EL (cell line): ENCODE measurements at places on chromosomes 16 and 17.
A peak's percentile ranks its signal among the peaks of the same experiment; 100 is the strongest.

DNA sequence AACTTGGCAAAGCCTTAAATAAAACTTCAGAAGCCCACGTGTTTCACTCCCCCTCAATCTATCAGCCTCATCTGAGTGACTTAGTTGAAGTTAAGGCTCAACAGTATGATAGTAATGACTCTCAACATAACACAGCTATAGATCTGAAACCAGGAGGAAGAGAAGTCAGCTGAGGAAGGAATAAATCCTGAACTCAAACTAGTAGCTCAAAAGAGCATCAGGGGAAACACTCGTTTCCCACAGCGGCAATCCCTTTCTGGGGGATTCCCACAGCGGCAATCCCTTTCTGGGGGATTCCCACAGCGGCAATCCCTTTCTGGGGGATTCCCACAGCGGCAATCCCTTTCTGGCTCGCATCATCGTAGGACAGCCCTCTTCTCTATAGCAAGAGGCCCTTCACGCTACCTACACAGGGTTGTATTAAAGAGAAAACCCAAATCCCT lies 56.8 kb downstream of the ZZEF1 start:
- no peak for DNase-seq

DNA sequence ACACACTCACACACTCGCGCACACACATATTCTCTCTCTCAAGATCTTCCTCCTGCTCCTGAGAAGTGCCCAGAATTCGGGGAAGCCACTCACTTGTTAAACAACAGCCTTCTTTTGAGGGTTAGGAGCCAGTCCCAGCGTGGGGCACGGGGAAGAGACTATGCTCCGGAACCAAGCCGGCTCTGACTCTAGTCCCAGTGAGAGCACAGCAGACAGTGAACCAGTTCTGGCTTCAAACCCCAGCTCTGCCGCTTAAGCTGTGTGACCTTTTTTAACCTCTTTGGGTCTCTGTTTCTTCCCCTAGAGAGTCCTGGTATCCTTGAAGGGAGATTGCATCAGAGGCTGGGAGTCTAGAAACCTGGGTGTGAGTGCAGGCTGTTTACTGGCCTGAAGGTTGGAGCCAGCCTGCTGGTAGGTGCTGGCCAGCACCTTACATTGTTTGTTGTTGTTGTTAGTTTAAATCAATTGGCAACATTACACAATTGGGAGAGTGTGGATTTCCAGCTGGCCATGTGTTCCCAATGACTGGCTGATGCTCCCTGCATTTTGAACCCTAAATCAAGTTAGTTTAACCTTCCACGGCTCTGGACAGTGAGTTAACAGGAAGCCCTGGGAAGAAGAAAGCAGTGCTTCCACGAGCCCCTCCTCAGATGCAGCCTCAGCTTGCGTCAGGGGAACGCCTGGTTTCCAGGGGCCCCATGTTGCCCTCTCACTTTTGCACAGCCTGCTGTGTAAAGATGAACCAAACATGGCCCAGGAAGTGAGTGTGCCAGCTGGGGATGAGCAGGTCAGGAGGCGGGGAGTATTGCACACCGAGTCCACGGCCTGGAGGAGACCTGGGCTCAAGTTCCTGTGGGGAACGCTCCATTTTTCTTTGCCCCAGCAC lies 71.5 kb downstream of the GAS7 start:
- peak; percentile 39 for DNase-seq

DNA sequence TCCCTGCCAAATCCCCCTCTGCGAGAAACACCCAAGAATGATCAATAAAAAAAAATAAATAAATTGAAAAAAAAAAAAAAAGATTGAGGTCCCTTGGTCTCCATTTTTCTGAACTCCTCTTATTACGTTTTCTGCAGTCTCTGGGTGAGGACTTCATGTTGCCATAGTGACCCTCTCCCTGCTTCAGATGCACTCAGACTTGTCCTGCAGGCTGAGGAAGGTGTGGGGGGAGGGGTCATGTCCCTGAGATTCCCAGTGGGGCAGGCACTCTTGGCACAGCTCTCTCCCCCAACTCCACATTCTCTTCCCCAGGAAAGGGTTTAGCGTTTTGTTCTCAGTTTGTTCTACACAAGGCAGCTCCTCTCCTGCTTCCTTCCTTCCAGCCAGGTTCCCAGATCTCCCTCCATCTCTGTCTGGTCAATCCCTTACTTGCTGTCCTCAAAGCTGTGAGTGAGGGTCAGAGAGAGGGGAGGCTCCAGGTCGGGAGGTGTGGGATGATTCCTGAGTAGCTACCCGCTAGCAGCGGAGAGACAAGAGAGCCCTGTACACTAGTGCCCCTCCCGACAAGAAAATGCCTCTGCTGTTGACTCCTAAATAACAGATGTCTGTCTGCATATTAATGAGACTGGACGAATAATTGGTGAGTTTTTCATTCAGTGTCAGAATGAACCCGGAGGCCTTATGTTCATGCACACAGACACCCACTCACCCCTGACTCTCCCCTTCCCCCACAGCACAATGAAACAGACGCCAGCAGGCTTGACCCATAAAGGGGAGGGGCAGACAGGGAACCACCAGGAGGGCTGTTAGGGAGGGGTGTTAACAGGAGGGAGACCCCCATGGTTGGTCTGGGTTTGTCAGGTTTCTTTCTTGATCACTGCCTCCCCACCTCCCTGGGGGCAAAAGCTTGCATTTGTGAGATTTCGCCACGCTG lies 9.2 kb downstream of the RND2 start:
- no peak for DNase-seq

- DNase-seq = no peak
Measured at GRCh38 chr16:3147757-3148104, 12.9 kb downstream of the ZNF213 start.

DNA sequence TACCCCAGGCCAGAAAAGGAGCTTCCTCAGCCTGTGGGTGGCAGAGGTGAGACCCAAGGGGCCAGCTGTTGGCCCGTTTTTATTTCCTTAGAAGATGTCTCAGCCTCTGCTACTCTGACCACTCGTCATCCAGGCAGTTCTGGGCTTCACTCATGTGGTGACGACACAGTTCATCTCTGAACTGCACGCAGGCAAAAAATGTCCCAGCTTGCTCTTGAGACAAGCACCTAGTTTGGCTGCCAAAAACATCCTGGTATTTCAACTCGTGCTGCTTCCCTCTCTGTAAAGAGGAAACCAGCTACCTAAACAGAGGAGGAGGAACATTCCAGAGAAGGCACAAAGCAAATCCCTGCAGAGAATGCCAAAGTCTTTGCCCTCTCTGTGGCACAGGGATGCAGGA lies 125.7 kb downstream of the XYLT1 start:
- no peak for DNase-seq

DNA sequence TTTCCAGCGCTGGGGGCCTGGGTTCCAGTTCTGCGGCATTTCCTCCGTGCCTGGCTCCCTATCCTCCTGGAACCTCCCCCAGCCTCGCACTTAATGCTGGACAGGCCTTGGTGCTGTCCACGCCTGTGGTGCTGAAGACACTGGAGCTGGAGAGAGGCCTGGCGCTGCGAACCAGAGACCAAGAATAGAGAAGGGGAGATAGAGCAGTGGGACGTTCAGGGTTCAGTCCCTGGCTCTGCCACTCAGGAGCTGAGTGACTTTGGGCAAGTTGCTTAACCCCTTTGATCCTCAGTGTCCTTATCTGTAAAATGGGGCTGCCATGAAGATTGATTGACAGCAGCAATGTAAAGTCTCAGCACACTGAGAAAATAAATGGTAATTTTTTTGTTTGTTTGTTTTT lies 11.9 kb downstream of the SBK1 start:
- DNase-seq = peak; percentile 17
